ENCODE measurements at places on chromosomes 2 and 18. TPM values are rescaled to one million over a fixed set of nuclear protein-coding genes. Genes with fewer than 3 reads are reported as not detected.

The NCKAP5 gene
- 0.76 TPM for total RNA-seq

The PRKAG3 gene
- total RNA-seq: not detected

The ASIC4 gene
- total RNA-seq: 0.05 TPM

The CDH7 gene
- total RNA-seq: not detected

The C2orf66 gene
- total RNA-seq: 0.08 TPM

The GBX2 gene
- total RNA-seq: 2.3 TPM

The VWC2L gene
- total RNA-seq: not detected

The PROC gene
- 5.5 TPM for total RNA-seq

The STARD6 gene
- total RNA-seq: not detected
